Breast epithelium (tissue), 4 donors: ENCODE measurements at places on chromosomes 7 and 10. TPM values are rescaled to one million over a fixed set of nuclear protein-coding genes. Genes with fewer than 3 reads are reported as not detected.

GRCh38 chr7:25383402-25383801 is 155.1 kb upstream of the NPVF start:
- H3K27me3 ChIP-seq, result no peaks in the 10 kb centered on the region
- no peak overlapping the region for H3K4me3 ChIP-seq
- H3K36me3 ChIP-seq, result no peaks in the 10 kb centered on the region

The UPK3BL2 gene
- 5.7 TPM for total RNA-seq

DNA sequence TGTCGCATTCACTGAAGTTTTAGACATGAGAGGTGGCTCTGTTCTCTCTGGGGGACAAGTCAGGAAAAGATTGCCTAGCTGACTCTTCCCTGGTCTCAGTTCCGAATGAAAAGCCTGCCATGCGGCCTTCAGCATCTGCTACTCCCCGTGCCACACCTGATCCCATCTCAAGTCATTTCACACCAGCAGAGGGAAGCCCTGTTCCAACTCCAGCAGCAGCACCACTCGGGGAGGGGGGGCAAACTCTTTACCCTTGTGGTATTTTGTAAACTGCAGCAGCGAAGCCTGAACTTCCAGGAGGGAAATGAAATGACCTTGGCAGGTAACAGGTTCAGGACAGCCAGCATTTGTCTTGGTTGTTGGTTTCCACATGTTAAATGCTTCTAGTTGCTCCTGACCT is 13.8 kb downstream of the LRRC4 start:
- no peak overlapping the region for H3K4me3 ChIP-seq
- H3K27ac ChIP-seq, result no peak overlapping the region
- H3K27me3 ChIP-seq, result no peaks in the 10 kb centered on the region
- no peaks in the 10 kb centered on the region for H3K36me3 ChIP-seq
- no peak for DNase-seq

- no peak for DNase-seq
- H3K4me3 ChIP-seq, result no peak overlapping the region
- no peaks in the 10 kb centered on the region for H3K27me3 ChIP-seq
- no peaks in the 10 kb centered on the region for H3K4me1 ChIP-seq
Observed at GRCh38 chr10:60975716-60976115, 31.7 kb upstream of the RHOBTB1 start.

The GIMAP8 gene
- 7.2 TPM for total RNA-seq
